Panc1 (cell line): ENCODE measurements at places on chromosomes 7 and 10. TPM values are rescaled to one million over a fixed set of nuclear protein-coding genes. Genes with fewer than 3 reads are reported as not detected.

DNA sequence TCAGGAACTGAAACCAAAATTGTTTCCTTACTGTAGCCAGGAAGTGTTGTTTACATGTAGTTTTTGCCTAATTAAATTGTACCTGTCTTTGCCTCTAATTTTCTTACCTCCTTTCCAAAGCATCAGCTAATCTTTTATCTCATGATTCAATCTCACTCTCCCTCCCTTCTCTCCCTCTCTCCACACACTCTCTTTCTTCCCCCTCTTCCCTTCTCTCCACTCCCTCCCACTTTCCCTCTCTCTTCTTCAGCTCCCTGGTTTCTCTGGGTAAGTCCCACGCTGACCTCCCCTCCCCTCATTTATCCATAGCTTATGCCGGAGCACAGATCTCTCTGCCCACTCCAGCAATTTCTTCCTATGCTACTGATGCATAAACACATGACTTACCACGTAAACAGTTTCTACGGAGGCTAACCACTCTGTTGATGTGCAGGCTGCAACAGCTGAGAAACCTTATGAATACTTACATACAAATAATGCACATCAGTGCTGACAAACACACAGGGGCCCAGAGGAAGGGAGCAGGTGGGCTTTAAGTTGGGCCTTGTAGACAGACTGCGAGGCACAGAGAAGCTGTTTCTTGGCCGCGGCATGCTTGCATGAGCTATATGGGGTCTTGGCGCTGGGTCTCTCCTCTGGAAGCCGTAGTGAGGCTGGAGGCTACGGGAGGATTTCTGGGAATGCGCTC is 174.4 kb upstream of the PLXNA4 start:
- DNase-seq = no peak

GRCh38 chr10:97659589-97659988 is 19.1 kb downstream of the PI4K2A start:
- no peak for DNase-seq

GRCh38 chr7:104643587-104644217 is 315.3 kb downstream of the LHFPL3 start:
- DNase-seq = no peak

- DNase-seq = no peak
Observed at GRCh38 chr10:112394475-112394875, 20.6 kb downstream of the ACSL5 start.

GRCh38 chr10:78296785-78297184 is 263.1 kb downstream of the RPS24 start:
- no peak for DNase-seq

DNA sequence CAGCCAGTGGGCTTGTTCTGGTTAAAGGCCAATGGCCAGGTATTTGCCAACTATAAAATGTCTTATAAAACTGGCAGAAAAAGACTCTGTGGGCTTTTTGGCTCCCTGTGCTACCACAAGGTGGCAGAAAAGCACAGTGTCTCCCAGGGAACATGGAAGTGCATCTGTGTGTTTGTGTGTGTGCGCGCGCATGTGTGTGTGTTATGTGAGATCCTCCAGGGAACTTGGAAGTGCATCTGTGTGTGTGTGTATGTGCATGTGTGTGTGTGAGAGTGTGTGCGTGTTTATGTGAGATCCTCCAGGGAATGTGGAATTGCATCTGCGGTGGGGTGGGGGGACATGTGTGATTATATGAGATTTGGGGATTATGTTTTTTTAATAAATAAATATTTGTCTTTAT is 30.2 kb upstream of the ABI1 start:
- DNase-seq = peak; percentile 25

DNA sequence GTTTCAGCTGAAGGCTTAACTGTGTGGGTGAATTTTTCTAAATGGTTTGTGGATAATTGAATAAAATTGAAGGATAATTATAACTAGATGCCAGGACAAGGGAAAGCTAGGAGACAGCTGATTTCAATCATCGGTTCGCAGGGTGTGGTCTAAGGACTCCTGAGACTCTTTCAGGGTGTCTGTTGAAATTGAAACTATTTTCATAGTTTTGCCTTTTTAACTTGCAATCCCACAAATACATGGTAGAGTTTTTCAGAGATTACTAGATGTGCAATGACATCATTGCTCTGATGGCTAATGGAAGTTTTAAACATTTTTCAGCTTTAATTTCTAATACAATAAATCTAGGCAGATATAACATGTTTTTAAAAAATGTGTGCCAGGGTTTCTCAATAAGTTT is 18.5 kb downstream of the TRUB1 start:
- no peak for DNase-seq

GRCh38 chr7:77391230-77391629 is 24.9 kb downstream of the GSAP start:
- no peak for DNase-seq

GRCh38 chr7:46123-46829 is 146.1 kb upstream of the FAM20C start:
- no peak for DNase-seq

- DNase-seq = no peak
Observed at GRCh38 chr7:126411821-126412383, 840.8 kb downstream of the GRM8 start.

DNA sequence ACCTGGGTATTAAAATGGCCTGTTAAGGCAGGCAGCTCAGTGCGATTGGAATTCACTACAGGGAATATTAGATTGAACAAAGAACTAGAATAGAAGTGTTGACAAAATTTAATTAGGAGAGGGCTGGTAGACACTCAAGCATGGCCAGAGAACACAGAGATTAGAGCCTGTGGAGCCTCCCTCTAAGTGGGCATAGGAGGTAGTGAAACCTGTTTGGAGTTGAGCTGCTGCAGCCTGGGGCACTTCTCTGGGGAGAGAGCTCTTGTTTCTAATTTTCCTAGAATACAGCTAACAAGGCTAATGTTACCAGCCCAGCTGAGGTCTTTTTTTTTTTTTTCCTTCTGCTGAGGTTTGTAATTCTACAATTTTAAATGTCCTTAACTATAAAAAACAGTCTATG is 46.4 kb downstream of the TMEM168 start:
- DNase-seq = no peak

DNA sequence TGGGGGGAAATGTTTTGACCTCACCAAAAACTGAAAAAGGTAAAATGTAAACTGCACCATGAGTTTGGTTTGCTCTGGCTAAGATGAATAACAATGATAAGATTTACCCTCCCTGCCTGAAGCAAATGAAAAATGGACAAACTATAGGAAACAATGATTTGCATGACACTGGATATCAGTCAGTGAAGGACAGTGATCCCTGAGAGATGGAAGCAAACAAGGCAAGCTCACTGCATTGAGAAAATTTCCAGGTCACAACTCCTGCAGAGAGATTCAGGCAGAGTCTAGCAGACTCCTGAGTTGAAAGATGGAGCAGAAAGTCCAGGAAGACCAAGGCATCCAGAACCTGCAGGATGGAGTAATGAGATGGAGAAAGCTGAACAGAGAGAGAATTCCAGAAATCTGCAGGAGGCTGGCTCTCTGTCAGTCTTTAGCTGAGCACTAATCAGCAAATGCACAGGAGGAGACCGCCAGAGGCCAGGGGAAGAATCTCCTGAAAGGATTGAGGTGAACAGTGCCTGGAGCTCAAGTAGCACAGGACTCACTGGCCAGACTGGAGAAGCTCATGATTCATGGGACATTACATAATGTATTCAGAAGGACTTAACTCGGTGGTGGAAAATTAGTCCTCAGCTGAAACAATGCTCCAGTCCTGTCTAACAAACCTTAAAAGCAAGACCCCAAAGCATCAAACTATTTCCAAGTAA is 51.2 kb upstream of the PALS2 start:
- no peak for DNase-seq

GRCh38 chr7:153413540-153414287 is 638.5 kb upstream of the DPP6 start:
- no peak for DNase-seq

DNA sequence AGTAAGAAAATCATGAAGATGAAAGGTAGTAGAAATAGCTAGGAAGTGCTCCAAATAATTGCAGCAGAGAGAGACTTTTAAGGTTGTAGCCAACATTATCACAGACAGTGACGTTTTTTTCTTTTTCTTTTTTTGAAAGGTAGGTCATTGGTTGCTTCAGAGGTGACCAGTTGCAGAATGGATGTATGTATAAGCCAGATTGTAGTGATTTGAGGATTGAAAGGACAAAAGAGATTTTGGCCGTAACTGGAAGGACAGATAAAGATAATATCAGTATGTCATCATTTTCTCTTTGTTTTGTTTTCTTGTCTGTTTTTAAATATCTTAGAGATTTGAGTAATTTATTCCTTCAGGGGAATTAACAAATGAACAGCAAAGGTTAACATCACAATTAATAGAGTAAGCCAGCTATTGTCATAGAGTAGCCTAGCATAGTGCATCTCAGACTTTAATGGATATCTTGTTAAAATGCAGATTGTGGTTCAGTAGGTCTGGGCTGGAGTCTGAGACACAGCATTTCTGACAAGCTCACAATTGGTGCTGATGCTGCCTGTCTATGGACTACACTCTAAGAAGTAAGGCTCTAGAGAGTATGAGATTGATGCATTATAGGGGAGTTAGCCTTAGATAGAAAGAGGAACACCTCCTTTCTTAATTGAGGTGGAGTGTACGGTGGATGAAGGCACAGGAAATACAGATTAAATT is 28.3 kb downstream of the CDK13 start:
- no peak for DNase-seq

- no peak for DNase-seq
Observed at GRCh38 chr7:18354108-18355085, 141.2 kb upstream of the HDAC9 start.

DNA sequence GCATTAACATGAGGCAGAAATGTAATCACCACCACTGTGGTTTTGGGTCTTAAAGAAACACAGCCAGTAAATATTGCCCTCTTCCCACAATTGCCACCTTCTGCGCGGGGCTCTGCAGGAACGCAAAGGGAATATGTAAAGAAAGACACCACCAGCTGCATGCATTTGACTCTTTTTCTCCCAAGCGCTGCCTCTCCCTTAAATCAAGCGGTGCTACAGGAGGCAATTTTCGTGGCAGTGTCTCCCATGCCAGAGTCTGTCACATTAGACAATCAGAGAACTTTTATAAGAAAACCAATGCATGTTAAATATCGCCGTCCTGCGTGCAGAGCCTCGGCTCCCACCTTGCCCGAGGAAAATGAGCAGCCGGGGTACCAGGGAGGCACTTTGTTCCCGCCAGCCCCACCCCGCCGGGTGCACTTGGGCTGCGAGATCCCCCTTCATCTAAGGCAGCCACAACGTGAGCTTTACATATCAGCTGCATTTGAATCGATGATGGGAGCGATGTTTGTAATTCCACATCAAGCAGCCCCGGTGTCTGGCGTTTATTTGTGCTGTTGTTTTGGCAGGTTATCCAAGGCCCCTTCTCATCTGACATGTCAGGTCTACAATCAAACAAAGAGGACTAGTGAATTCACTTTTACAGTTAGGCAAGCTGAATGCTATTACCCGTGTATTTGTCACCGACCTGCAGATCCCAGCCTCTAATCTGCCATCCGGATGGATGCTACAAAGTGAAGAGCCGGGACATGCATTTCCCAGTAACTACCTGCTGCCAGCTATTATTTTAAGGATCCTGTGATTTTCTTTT is 72.3 kb upstream of the MGMT start:
- no peak for DNase-seq

DNA sequence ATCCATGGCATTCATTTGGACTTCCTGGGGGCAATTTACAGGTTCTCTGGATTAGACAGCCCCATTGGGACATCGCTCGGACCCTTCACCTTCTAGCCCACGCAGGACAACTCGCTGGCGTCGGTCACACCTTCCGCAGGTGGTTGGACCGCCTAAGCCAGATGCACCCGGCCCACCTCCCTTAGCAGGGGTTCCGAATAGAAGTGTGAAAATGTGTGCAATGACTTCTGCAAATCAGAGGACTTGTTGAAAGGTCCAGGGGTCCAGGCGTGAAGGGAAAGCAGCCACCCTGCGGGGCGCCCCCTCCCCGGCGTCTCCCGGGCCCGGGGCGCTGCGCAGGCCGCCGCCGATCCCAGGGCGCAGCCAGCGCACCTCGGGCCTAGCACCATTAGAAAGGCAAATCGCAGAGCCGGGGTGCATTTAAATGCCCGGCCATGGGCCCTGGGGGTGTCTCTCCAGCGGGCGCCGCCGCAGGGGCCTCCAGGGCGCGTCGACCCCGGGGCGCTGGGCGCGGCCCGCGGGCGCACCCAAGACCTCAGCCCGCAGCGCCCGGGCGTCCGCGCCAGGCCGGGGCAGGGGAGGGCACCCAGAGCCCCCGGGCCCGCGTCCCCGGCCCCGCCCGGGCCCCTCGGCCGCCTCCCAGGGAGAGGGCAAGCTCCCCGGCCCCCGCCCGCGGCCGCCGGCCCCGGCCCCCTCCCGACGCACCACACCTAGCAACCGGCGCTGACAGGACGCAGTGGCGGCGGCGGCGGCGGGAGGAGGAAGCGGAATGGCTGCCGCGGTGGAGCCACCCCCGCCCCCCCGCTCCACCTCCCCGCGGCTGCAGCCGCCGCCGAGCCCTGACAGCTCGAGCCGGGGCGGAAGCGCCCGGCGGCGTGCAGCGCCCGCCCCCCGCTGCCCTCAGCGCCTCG is 1.2 kb downstream of the JAZF1 start:
- DNase-seq = no peak

DNA sequence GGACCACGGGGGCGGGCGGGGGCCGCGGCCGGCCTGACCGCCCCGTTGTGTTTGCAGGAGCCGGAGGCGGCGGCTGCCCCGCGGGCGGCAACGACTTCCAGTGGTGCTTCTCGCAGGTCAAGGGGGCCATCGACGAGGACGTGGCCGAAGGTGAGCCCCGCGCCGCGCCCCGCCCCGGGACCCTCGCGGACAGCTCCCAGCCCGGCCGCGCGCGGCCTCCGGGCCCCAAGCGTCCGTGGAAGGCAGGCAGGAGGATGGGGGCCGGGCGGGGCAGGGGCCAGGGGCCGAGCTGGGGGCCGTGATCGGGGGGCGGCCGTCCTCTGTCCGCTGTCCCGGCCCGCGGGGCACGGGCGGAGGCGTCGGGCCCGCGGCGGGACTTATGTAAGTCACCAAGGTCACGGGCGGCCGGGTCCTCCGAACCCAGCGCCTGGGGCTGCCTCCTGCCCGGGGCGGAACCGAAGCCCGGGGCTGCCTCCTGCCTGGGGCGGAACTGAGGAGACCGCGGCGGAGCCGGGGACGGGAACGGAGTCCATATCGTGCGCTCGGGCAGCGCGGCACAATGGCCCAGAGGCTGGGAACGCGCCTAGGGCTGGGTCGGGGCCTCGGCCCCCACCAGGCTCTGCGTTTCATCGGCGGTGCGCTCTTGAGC is 497 bp downstream of the PPP2R2D start:
- DNase-seq = no peak

DNA sequence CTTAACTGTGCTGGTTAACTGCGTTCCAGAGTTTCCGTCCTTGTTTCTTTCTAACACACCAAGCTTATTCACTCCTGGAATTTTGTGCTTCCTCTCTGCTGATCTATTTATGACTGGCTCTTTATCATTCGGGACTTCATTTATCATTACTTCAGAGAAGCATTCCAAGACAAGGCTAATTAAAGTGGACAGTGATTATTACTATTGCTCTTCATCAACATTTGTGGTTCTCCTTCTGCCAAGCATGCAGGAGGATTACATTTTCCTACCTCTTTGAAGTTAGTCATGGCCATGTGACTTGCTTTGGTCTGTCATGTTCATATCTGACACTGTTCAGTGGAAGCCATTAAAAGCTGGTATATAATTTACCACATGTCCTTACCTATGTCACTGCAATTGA is 172.4 kb upstream of the AGR3 start:
- DNase-seq = no peak

Gene AP5Z1
- 100.0 TPM for total RNA-seq

Gene ZNF853
- total RNA-seq = 1.4 TPM

Gene ESYT2
- total RNA-seq = 92.7 TPM

Gene CLDN3
- 16.8 TPM for total RNA-seq

Gene LMOD2
- not detected for total RNA-seq

Gene ARHGEF35
- 12.0 TPM for total RNA-seq

Gene SEPHS1
- 47.1 TPM for total RNA-seq

Gene GRID2IP
- 0.13 TPM for total RNA-seq

Gene HMX2
- total RNA-seq = 2.7 TPM

Gene GSTK1
- 100 TPM for total RNA-seq

Gene TNKS2
- total RNA-seq = 46.2 TPM

Gene SUGCT
- total RNA-seq = 3.1 TPM
